Natural killer cell treated with Interleukin-12 subunit alpha and Interleukin-12 subunit beta and Interleukin-15 and Interleukin-18, amount 100 ng/mL, for 72 hours (primary cell): ENCODE measurements at places on chromosomes 6 and 20. TPM values are rescaled to one million over a fixed set of nuclear protein-coding genes. Genes with fewer than 3 reads are reported as not detected.
A peak's percentile ranks its signal among the peaks of the same experiment; 100 is the strongest.

DNA sequence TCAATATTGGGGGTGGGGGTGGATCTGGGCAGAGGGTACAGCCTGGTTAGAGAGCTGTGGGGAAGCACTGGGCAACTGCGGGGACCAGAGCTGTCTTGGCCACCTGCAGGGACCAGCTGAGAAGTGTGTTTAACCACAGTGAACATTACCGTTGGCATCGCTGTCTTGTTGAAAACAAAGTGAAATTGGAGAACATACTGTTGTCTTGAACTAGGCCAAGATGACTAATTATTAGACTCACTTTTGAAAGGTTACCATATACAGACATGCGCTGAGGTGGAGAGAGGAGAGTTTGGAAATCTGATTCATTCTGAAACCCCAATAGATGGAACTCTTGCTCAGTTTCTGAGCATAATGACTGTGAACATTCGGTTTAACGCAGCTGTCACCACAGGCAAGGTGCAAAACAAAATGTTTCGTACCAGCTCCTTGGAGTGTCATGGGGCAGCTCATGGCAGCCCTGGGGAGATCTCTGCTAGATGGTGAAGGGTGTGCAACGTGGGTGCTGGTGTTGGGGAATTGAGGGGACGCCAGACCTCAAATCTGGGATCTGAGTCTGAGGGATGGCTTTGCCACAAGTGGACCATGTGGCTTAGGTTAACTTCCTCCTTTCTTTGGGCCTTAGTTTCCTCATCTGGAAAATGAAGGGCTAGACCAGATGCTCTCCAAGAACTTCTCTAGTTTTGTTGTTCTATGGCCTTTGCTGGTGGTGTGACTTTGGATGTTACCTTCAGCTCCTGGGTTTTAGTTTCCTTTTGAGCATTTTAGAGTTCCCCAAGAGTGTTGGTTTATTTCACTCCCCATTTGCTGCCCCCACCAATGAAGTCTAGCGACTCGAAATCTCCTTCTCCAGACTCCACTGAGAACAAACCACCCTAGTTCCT, 24.6 kb upstream of the GTSF1L start:
- peaks cover 12% of the 10 kb centered on the region for H3K36me3 ChIP-seq
- H3K4me1 ChIP-seq: peaks cover 66% of the 10 kb centered on the region
- H3K27ac ChIP-seq: peak overlapping the region; percentile 97
- DNase-seq: peak; percentile 87
- peaks cover 16% of the 10 kb centered on the region for H3K27me3 ChIP-seq

DNA sequence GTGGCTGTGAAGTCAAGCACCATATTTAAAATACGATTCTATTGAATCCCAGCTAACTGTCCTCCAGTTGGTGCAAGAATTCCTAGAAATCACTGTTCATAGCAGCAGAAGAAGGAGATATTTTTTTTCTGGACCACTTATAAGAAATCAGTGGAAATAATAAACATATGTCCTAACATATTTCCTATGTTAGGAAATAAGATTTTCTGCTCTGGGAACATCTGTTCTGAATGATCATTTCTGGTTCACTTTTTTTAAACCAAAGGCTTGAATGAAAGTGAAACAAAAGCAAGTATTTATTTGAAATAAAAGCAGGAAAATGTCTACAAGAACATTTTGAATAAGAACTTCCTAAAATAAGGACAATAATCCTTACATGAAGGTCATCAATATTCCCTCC, 138.9 kb upstream of the RALGAPA2 start:
- no peak for DNase-seq
- no peaks in the 10 kb centered on the region for H3K36me3 ChIP-seq
- no peak overlapping the region for H3K4me3 ChIP-seq
- no peaks in the 10 kb centered on the region for H3K4me1 ChIP-seq

PPP1R14C gene
- not detected for total RNA-seq

GRCh38 chr6:157822245-157823000, 623 bp upstream of the SNX9 start:
- no peaks in the 10 kb centered on the region for H3K36me3 ChIP-seq
- peak overlapping the region; percentile 64 for H3K4me3 ChIP-seq
- H3K27me3 ChIP-seq: peaks cover 40% of the 10 kb centered on the region
- peaks cover 12% of the 10 kb centered on the region for H3K4me1 ChIP-seq
- DNase-seq: no peak

GRCh38 chr20:52031563-52032303, 159.8 kb downstream of the ZFP64 start:
- H3K27me3 ChIP-seq: no peaks in the 10 kb centered on the region
- H3K27ac ChIP-seq: peak overlapping the region; percentile 90
- H3K4me3 ChIP-seq: peak overlapping the region; percentile 79
- peak; percentile 85 for DNase-seq

LY86 gene
- total RNA-seq: not detected

DNA sequence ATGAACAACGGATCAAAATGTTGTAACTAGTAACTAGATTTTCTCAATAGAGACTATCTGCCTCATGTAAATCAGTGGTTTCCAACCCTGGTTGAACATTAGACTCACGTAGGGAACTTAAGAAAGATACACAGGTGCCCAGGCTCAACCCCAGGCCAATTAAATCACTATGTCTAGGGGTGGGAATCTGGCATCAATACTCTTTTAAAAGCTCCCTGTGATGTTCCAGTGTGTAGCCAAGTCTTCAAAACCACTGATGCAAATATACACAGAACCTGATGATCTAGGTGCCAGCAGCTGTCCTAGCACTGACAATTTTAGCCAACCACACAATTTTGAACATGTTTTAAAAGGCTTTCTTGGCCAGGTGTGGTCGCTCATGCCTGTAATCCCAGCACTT, 128.7 kb downstream of the TBC1D32 start:
- no peaks in the 10 kb centered on the region for H3K27me3 ChIP-seq
- H3K4me3 ChIP-seq: no peak overlapping the region
- H3K36me3 ChIP-seq: peaks cover 6% of the 10 kb centered on the region
- peaks cover 4% of the 10 kb centered on the region for H3K4me1 ChIP-seq
- DNase-seq: no peak
- no peak overlapping the region for H3K27ac ChIP-seq

CDSN gene
- total RNA-seq: not detected

DNA sequence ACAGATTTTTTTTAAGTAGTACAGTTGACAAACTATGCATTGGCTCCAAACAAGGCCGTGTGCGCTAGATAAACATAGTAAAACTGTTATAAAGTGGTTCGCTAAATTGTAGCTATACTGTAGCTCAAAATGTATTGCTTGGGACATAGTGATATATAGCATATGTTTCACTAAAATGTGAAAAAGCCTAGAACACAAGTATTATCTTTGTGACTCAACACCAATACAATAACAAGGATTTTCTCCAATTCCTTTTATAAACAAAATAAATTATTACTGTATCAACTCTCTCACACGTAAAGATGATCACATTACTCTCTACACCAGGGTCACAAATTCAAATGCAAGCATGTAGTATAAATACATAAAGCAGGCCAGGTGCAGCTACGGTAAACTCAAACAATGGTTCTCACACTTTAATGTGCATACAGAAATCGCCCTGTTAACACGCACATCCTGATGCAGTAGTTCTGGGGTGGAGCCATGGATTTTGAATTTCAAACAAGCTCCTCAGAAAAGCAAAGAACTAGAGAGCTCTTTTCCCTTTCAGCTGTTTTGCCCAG, 214.6 kb downstream of the GMDS start:
- H3K4me1 ChIP-seq: no peaks in the 10 kb centered on the region
- H3K36me3 ChIP-seq: no peaks in the 10 kb centered on the region
- DNase-seq: no peak
- H3K27me3 ChIP-seq: no peaks in the 10 kb centered on the region
- no peak overlapping the region for H3K27ac ChIP-seq

- no peak overlapping the region for H3K4me3 ChIP-seq
- DNase-seq: no peak
- H3K36me3 ChIP-seq: no peaks in the 10 kb centered on the region
- peaks cover 12% of the 10 kb centered on the region for H3K4me1 ChIP-seq
- peaks cover 2% of the 10 kb centered on the region for H3K27me3 ChIP-seq
- H3K27ac ChIP-seq: no peak overlapping the region
Measured at GRCh38 chr20:19079536-19080299, 132.7 kb upstream of the SLC24A3 start.

DNA sequence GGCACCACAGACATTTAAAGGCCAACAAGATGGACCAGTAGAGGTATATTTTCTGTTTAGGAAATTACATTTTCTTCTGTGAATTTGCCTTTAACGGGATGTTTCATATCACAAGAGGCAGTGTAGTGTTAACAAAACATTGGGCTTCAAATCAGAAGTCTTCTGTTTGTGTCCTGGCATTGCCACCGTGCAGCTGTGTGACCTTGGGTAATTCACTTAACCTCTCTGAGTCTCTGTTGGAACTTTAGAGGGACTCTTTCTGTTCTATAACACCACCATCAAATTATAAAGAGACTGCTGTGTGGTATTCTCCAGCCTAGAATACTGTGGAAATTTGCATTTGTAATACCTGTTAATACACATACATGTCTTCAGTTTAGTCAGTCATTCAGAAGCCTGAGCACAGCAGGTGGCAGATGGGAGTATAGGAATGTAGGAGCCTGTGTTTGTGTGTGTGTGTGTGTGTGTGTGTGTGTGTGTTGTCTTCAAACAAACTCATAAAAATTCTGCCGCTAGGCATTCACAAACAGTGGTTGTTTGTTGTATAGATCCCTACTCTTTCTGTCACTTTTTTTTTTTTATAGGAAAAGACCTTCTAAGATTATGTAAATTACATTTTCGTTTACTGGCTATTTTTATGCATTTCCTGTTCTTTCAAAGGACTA, 22.6 kb downstream of the UST start:
- DNase-seq: no peak
- H3K4me3 ChIP-seq: no peak overlapping the region
- no peak overlapping the region for H3K27ac ChIP-seq
- peaks cover 22% of the 10 kb centered on the region for H3K4me1 ChIP-seq
- H3K27me3 ChIP-seq: peaks cover 8% of the 10 kb centered on the region

- peaks cover 41% of the 10 kb centered on the region for H3K4me1 ChIP-seq
- H3K36me3 ChIP-seq: no peaks in the 10 kb centered on the region
- H3K27me3 ChIP-seq: no peaks in the 10 kb centered on the region
- peak overlapping the region; percentile 99 for H3K4me3 ChIP-seq
- peak overlapping the region; percentile 91 for H3K27ac ChIP-seq
Measured at GRCh38 chr6:26158581-26159356, 71.5 kb downstream of the HFE start.

- H3K4me3 ChIP-seq: no peak overlapping the region
- H3K36me3 ChIP-seq: no peaks in the 10 kb centered on the region
- DNase-seq: no peak
- no peaks in the 10 kb centered on the region for H3K4me1 ChIP-seq
- no peaks in the 10 kb centered on the region for H3K27me3 ChIP-seq
Measured at GRCh38 chr20:50652702-50653294, 38.5 kb downstream of the RIPOR3 start.

DNA sequence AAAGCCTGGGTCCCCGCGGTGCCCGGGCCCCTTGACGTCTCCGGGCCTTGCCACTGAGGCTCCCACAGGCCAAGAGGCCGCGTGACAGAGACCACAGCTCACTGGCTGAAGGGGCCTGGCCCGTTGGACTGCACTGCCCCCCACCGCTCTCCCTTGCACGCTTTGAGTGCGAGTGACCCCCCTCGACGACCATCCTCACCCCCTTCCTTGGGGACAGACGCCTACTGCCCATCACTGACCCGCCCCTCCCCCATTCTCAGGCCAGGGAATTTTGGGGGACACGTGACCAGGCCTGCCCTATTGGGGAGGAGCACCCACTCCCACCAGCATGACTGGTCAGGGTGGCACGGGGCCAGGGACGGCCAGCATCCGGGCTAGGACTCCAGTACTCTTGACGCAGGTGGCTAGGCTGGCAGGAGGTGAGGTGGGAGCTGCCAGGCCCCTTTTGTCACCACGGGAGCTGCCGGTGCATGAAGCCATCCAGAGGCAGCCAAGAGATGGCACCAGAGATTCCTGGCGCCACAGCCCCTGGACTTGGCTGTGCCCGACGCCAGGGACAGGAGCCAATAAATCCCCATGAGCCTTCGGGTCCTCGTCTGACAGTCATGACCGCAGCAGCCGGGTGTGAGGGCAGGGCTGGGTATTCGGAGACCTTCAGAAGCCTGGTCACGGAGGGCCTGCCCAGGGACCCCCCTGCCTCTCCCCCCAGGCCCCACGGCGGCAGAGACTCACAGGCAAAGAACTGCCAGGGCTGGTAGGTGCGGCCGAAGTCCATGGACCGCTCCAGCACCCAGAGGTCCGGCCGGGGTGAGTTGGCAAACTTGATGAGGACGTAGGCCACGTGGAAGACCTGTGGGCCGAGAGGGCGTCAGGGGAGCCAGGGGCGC, 14.5 kb downstream of the LAMA5 start:
- H3K27ac ChIP-seq: no peak overlapping the region
- H3K4me1 ChIP-seq: no peaks in the 10 kb centered on the region
- no peak for DNase-seq
- H3K4me3 ChIP-seq: no peak overlapping the region
- H3K27me3 ChIP-seq: peaks cover 3% of the 10 kb centered on the region
- H3K36me3 ChIP-seq: peaks cover 7% of the 10 kb centered on the region

LY6G6F gene
- not detected for total RNA-seq

DNA sequence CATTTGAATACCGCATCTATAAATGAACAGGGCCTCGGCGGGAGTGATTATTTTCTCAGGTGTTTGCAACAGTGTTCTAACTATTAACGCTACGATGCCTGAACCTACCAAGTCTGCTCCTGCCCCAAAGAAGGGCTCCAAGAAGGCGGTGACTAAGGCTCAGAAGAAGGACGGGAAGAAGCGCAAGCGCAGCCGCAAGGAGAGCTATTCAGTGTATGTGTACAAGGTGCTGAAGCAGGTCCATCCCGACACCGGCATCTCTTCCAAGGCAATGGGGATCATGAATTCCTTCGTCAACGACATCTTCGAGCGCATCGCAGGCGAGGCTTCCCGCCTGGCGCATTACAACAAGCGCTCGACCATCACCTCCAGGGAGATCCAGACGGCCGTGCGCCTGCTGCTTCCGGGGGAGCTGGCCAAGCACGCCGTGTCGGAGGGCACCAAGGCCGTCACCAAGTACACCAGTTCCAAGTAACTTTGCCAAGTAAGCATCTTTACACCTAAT, 70.9 kb downstream of the HFE start:
- H3K27me3 ChIP-seq: no peaks in the 10 kb centered on the region
- H3K4me3 ChIP-seq: peak overlapping the region; percentile 99
- no peaks in the 10 kb centered on the region for H3K36me3 ChIP-seq
- H3K27ac ChIP-seq: peak overlapping the region; percentile 96

- H3K36me3 ChIP-seq: no peaks in the 10 kb centered on the region
- no peaks in the 10 kb centered on the region for H3K27me3 ChIP-seq
- no peak overlapping the region for H3K27ac ChIP-seq
- no peaks in the 10 kb centered on the region for H3K4me1 ChIP-seq
Measured at GRCh38 chr6:162543221-162543620, 184.3 kb downstream of the PRKN start.
